ENCODE measurements at places on chromosomes 3 and 15.

DNA sequence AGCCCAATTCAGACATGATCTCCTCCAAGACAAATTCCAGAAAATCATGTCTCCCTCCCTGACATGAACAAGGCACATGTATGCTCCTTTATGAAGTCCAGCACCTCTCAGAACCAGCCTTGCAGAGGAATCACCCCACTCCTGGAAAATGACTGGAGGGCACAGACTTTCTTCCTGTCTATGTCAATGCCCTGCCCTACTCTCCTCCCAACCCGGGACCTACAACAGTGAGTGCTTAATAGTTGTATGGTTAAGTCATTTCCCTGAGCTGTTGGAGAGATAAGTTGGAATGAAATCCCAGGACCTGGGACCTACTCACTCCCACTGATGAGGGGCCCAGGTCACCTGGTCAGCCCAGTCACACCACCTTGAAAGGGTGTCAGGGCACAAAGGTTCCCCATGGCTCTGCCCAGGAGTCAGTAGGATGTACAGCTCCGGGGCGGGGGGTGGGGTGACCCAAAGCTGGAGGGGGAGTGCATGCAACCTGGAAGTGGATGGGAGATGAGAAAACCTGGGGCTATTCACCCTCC is 80.1 kb upstream of the HERC1 start:
- no peak for DNase-seq

- no peak for DNase-seq
These were observed 28.3 kb upstream of the LYZL4 start for GRCh38 chr3:42438758-42439157.

DNA sequence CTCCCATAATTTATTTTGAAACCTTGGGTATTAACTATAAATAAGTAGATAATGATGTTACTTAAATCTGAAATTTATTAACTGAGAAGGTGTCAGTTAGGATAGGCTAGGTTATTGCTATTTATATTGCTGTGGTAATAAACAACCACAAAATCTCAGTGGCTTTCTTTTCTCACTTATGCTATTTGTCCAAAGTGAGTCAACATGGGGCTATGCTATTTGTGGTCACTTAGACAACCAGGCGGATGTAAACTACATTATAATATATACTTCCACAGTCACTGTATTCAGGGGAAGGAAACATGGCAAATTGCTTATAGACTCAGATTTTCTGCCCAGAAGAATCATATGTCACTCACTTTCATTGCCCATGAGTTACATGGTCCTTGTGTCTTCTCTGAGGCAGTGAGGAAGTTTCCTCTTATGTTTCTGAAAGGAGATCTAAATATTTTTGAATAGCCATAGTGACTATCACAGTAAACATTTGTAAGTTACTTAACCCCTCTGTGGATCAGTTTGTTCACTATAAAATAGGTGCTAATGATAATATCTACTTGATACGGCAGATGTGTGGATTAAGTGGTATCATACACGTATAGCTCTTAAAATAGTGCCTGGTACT is 19.8 kb downstream of the HMG20A start:
- no peak for DNase-seq

GRCh38 chr15:28022181-28022580 is 76.9 kb downstream of the OCA2 start:
- DNase-seq: no peak

DNA sequence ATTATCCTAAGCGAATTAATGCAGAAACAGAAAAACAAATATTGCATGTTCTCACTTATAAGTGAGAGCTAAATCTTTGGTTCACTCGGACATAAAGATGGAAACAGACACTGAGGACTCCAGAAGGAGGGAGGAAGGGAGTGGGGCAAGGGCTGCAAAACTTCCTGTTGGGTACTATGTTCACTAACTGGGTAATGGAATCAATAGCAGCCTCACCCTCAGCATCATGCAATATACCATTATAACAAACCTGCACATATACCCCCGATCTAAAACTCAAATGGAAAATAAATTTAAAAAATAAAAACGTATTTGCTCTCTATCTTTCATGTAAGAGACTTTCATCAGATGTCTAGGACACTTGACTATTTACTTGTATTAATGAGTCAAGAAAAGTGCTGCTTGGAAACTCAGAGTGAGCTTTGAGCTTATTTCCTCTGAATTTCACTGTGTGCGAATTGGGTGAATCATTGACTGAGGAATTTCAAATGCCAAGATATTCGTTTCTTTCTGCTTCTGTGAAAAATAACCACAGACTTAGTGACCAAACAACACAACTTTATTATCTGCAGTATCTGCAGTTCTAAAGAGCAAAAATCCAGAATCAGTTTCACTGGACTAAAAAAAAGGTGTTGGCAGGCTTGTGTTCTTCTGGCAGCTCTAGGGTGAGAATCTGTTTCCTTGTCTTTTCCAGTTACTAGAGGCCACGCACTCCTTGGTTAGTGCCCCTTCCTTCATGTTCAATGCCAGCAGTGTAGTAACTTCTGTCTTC is 18.4 kb downstream of the TM4SF18 start:
- no peak for DNase-seq

GRCh38 chr3:78221300-78221699 is 1181.4 kb downstream of the ROBO2 start:
- DNase-seq: no peak

- DNase-seq: no peak
These were observed 36.1 kb downstream of the PTH1R start for GRCh38 chr3:46913644-46914043.

DNA sequence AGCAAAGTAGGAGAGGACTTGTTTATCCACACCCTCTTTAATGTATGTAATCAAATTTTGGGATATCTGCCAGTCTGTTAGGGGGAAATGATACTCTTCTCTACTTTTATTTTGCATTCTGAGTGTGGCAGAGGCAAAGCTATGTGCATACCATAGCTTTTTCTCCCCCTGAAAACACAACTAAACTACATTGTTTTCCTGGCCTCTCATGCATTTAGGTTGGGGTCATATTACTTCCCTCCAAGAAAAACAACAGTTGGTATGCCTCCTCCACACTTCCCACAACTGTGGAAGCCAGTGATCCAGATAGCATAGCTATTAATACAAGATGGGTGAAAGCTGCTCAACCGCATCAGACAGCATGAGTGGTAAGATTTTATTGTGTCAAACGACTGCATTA is 6.9 kb downstream of the RPL15 start:
- no peak for DNase-seq

GRCh38 chr15:48265135-48265534 is 59.0 kb downstream of the SLC12A1 start:
- DNase-seq: no peak

GRCh38 chr3:13083898-13084297 is 10.7 kb upstream of the IQSEC1 start:
- DNase-seq: peak; percentile 59

GRCh38 chr15:91336687-91337086 is 236.6 kb downstream of the SV2B start:
- DNase-seq: peak; percentile 32

DNA sequence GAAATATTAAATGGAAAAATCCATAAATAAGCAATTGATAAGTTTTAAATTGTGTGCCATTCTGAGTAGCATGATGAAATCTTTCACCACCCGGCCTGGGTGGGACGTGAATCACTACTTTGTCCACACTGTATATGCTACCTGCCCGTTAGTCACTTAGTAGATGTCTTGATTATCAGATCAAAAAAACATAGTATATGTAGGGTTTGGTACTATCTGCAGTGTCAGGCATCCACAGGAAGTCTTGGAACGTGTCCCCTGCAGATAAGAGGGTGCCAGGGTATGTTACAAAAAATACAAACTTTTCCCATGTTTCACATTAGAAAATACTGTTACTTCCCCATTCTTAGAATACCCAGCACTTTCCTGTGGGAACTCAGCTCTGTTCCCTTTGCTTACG is 35.2 kb downstream of the FAM81A start:
- no peak for DNase-seq

DNA sequence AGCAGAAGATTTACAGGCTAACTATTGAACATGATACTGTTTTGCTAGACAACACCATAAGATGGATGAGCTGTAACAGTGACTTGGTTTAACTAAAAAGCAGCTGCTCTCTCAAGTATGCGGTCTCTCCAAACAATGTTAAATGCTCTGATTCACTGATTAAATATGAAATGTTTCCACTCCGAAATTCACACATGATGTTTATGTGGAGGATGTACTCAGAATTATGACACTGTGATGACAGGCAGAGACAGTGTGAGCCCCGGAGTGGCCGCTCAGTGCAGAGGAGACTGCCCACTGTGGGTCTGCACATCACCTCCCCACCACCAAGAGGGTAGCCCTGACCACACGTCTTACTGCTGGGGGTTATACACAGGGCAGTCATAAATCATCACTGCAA is 83.9 kb upstream of the MEX3B start:
- DNase-seq: no peak

- DNase-seq: peak; percentile 84
These were observed 37.8 kb upstream of the IL20RB start for GRCh38 chr3:136919799-136920580.

GRCh38 chr15:60135961-60136360 is 131.8 kb downstream of the FOXB1 start:
- DNase-seq: no peak

DNA sequence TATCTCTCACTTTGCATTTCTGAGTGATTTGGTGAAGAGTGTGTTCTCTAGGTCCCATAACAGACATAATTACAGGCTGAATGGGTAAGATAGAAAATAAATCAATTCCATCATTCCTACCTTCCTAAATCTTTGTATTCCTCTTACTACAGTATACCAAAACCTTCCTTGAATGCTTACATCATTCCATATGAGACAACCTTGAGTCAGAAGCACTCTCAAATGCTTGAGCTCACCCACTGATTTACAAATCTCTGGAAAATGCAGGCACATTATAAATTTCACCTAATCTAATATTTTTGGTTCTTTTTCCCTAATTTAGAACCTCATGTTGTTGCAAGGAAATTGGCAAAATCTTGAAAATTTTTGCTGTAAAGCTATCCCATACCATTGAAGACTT is 239.1 kb downstream of the CBLB start:
- DNase-seq: no peak

GRCh38 chr15:75178938-75179745 is 22.5 kb upstream of the C15orf39 start:
- no peak for DNase-seq

GRCh38 chr3:11350374-11350773 is 78.2 kb downstream of the ATG7 start:
- no peak for DNase-seq

DNA sequence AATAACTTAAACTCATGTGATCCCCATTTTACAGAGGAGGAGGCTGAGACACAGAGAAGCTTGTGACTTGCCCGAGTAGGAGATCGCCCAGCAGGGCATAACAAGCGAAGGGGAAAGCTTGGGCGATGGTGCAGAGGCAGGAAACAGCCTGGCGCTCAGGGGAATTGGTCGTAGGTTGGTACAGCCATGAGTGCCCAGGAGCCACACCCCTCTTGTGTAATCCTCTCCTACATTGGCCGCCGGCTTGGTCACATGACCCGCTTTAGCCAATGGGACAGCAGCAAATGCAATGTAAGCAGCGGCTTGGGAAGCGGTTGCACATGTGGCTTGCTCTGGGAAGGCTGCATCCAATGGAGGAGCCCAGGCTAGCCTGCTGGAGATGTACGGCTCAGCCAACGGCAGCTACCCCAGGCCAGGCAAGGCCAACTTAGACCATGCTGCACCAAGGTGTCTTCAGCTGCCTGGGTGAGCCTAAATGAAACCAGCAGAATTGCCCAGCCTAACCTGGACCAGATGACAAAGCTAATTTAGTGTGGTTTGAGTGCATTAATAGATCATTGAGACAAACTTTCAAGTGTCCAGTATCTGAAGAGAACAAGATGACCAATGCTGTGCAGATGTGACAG is 50.3 kb upstream of the SLC6A6 start:
- DNase-seq: no peak

DNA sequence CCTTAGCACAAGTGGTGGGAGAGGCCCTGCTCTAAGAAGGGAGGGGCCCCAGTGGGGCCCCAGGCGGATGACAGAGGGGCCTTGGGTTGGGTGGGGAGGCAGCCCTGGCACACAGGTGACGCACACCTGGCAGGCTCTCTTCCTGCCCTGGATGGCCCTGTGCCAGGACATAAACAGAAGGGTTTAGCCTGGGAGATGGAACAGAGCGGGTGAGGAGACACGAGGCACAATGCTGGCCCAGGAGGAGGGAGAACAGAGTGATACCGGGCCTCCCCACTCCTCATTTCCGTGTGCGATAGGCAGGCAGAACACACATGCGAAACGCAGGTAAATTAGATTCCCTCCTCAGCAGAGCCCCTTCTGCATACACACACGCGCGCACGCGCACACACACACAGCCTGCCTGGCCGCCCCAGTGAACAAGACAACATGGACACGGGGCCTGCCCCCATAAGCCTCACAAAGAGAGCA is 39.8 kb downstream of the IDH2 start:
- peak; percentile 29 for DNase-seq

GRCh38 chr3:2441558-2441957 is 342.9 kb downstream of the CNTN4 start:
- DNase-seq: no peak

GRCh38 chr15:61687651-61688050 is 372.6 kb downstream of the VPS13C start:
- DNase-seq: no peak

DNA sequence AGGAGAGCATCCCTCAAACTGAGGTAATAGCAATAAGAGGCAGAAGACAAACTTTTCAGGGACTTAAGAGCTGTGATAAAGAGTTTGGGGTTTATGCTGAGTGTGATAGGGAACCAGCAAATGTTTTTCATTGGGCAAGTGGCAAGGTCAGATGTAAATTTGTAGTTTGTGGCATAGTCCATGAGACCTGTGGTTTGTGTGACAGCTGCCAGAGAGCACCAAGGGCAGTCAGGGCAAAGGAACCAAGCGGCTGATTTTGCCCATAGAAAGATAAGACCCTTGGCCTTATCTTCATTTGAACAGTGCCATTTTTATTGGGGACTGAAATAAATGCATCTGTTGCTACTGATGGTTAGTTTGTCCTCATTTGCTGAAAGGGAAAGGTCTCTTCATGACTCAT is 220.3 kb downstream of the LRRN1 start:
- DNase-seq: no peak

DNA sequence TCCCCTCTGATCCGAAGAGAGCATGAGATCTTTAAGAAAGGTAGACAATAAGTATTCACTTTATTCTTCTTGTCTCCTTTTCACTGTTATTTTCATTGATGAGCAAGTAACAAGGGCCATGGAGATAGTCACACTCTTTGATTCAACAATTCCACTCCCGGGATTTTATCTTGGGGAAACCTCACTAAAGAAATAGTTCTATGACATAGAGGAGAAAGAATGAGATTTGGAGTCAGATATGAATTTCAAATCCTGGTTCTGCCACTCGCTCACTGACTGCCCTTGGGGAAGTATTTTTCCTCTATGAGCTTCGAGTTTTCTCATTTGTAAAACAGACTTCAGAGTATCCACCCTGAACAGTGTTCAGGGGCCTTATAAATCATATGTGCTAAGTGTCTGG is 514.6 kb downstream of the NLGN1 start:
- DNase-seq: no peak
